ENCODE measurements at places on chromosomes 16 and 17. TPM values are rescaled to one million over a fixed set of nuclear protein-coding genes. Genes with fewer than 3 reads are reported as not detected.

SMPD3 gene
- 19.2 TPM for polyA plus RNA-seq

GRCh38 chr16:79339863-79340262, 260.7 kb downstream of the MAF start:
- DNase-seq, result no peak

ABCC11 gene
- polyA plus RNA-seq, result not detected

DNA sequence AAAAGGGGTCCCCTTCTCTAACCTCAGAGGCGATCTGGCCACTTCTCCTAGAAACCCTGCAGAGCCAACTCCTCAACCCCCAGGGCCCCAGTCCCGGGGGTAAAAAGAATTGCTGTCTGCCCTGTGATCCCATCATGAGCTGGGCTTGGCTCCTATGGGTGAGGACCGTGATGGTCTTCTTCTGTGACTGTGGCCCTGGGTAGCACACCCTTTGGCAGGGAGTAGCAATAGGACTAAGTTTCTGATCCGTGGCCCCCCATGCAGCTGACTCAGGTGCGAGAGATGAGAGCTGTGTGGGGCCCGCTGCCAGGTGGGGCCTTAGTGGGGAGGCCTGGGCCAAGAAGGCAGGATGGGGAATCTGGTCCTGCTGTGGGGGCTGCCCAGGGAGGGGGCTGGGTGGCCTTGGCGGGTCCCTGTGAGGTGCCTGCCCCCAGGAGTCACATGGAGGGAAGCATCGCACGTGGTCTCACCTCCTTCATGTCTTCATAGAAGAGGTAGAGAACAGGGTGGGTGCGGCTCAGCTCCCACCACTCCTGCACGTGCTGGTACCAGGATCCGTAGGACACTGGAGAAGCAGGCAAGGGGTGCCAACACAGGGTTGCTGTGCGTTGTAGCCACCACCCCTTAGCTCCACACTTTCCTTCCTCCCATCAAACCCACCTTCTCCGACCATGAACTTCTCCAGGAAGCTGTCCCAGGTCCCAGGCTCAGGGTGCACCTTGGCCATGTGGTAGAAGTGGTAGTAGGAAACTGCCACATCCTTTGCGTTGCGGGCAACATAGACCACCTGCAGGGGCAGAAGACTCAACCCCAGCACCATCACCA, 3.3 kb downstream of the SULT1A1 start:
- DNase-seq, result no peak

DNA sequence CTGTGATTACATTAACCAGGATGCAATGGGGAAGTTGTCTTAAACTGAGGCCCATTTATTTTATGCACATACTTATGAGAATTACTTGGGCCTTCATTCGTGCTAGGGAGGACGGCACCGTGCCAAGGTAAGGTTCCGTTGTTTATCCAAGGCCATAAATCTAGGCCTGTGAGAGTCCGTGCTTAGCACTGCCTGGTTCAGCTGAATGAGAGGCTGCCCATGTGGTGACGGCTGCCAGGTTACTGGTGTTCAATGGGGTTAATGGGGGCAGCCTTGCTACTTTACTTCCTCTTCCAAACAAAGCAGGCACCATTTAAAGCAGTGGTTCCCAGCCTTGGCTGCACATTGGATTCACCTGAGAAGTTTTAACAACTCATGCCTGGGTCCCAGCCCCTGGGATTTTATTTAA, 135.1 kb upstream of the NOL11 start:
- DNase-seq, result no peak

GRCh38 chr17:80115159-80115558, 13.8 kb downstream of the GAA start:
- no peak for DNase-seq

DNA sequence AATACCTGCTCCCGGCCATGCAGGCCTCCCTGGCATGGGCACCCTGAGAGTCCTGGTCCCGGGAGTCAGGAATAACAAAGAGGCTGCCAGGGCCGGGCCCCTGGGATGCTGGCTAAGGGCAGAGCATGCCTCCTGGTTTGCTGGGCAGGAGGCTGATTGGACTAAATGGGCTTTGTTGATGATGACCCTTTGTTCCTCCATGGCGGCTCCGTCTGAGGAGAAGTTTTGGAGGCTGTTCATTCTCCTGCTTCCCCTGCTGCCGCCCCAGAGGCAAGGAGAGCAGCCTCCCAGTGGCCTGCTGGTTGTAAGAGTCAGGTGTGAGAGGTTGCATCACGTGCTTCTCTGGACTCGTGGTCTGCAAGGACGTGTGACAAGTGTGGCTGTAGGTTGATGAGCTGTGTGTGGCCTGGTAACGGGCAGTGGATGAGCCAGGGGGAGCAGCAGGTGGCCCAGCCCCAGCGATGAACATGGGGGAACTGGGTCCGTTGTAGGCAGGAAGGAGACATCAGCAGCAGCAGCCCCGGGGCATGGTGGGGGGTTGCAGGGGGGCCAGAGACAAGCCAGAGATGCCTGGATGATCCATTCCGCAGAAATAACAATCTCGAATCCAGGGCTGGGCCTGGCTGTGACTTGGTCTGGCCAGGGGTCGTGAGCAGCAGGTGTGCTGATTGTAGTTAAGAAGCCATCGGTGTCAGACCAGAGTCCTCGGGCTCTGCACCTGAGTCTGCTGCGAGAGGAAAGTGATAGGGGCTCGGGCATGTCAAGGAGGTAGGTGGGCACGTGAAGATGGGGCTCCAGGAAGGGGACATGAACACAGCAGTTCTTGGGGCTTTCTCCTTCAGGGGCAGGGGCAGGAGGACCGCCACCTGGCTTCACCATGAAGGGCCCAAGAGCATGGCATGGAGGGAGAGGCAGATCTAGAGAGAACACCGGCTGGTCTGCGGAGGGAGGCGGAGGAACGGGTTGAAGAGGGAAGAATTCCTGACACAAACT, 101.4 kb downstream of the TNFRSF13B start:
- DNase-seq, result no peak

- DNase-seq, result no peak
Observed at GRCh38 chr17:69516911-69517310, 102.4 kb downstream of the MAP2K6 start.

- DNase-seq, result no peak
Observed at GRCh38 chr16:12971241-12971640, 69.8 kb downstream of the SHISA9 start.

GRCh38 chr16:2874912-2875362, 8.1 kb upstream of the FLYWCH2 start:
- DNase-seq, result peak; percentile 61

DNA sequence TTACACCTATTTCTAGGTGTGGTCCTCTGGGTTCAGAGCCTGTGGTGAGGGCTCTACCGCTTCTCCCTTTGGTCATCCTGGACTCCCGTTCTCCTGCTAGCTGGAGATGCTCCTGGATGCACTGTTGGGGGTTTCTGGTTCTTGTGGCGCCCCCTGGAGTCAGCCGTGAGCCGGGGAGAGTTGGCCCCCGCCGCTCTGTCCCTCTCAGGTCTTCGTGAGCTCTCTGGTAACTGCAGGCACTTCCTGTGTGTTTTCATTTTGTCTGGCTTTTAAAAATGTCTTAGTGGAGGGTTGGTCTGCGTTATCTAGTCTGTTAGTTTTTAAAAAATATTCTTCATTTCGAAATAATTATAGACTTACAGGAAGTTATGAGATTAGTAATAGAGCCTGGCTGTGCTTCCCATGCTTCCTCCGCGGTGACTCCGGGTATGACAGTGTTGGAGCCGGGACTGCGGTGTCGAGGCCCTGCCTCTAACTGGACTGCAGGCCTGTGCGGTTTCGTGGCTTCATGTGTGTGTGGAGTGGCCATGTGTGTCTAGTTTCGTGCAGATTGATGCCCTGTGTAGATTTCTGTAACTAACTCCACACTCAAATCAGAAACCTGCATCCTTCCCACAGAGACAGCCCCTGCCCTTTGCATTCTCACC, 78.0 kb upstream of the ZNF750 start:
- DNase-seq, result peak; percentile 35

- peak; percentile 13 for DNase-seq
Observed at GRCh38 chr17:1907909-1908698, 78.3 kb downstream of the RPA1 start.

DNA sequence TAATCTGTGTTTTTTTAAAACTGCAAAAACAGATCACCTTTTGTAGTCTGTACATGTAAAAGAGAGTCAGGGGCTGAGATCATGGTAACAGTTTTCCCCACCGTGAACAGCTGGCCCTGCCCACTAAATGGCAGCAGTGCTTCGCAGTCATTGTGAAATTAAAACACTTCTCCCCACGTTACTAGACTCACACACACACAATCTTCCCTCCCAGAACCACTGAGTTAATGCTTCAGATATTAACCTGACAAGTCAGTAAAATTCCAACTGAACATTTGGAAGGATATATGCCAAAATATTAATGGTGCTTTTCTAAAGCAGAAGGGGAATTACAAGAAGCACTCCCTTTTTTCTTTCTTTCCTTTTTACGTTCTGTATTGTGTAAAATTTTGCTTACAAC, 1.2 kb upstream of the CD300LG start:
- no peak for DNase-seq

PTX4 gene
- not detected for polyA plus RNA-seq

IGF2BP1 gene
- not detected for polyA plus RNA-seq

CLDN7 gene
- polyA plus RNA-seq, result 0.82 TPM

All from CD4-positive, CD25-positive, alpha-beta regulatory T cell (primary cell).